ENCODE measurements at places on chromosomes 12 and 14.

GRCh38 chr14:88804035-88804434 lies 11.3 kb upstream of the EML5 start:
- DNase-seq = no peak

GRCh38 chr12:122840580-122841513 lies 5.6 kb downstream of the HIP1R start:
- no peak for DNase-seq

DNA sequence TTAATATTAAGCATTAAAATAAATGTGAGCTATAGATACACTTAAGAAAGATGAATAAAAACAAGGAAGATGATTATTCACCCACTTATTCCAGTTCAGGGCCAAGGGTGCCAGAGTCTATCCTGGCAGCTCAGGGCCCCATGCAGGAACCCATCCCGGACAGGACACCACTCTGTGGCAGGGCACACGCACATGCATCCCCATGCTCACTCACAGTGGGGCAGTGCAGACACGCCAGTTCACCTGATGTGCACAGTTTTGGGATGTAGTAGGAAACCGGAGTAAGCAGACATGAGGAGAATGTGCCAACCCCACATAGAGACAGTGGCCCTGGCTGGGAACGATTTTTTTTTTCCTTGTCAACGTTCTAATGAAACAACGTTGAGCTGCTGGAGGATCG lies 47.2 kb downstream of the DICER1 start:
- DNase-seq = no peak

- DNase-seq = no peak
These were observed 28.1 kb upstream of the GPR68 start for GRCh38 chr14:91272341-91273272.

- no peak for DNase-seq
These were observed 16.0 kb downstream of the ULK1 start for GRCh38 chr12:131910302-131911027.

DNA sequence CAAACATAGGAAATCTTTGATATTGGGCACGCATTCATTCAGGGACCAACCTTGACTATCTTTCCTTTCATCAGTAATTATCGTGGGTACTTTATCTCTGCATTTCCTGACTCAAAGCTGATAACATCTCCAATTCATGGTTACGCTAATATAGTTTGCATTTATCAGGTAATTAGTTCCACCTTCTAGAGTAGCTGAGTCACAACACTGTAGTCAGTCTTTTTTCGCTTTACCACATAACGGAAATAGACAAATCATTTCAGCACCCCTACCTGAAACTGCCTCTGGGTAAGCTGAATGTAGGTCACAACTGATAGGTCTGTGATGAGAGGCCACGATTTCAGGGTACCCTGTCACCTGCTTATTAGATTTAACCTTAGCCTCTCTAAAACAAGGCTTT lies 36.7 kb upstream of the IL22 start:
- no peak for DNase-seq

DNA sequence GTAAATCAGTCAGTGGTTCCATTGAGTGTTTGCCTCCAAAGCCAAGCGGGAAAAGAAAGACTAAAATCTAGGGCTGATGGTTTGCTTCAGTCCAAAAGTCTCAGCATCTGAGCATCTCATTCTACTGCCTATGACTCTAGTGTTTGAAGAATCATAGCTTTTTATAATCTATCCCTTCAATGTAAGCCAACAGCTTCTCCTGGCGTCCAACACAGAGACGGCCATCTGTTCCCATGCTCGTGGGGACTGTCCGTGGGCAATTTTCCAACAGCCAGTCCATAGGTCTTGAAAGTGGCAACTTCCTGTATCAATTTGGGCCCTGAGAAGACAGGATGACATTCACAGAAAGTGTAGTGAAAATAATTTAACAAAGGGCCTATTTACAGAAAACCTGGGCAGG lies 544.4 kb upstream of the TMEM132C start:
- no peak for DNase-seq

DNA sequence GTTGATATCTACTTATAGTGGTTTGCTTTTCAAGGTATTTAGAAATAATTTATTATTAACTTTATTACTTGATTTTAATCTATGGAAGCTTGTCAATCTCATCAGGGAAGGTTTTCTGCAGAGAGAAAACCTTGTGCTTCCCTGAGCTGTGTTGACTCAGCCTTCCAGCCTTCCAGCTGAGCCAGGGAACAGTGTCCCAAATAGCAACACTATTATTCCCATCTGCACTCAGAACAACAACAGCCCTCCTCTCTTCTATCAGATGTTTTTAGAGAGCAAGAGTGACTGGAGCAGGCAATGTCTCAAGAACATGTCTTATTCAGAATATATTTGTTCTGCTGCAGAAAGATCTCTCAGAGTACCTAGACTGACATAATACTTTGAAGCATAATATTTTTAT lies 389.9 kb upstream of the GARIN6 start:
- DNase-seq = no peak

DNA sequence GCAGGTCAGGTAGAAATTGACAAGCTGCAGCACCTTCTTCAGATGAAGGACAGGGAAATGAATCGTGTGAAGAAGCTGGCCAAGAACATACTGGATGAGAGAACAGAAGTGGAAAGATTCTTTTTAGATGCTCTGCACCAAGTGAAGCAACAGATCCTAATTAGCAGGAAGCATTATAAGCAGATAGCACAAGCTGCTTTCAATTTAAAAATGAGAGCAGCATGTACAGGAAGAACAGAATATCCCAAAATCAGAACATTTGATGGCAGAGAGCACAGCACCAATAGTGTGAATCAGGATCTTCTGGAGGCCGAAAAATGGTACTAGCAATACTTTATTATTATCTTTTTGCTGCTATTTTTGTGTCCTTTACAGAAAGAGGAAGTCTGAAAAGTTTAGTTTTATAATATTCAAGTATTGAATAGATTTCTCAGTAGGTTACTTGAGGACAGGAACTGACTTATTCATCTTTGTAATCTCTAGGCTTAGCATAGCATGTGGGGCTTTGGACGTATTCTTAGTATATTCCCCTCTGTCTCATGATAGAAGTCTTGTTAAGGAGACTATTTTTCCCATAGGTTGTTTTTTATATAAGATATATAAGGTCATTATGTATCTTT lies 30.8 kb downstream of the BBOF1 start:
- no peak for DNase-seq

- no peak for DNase-seq
These were observed 180.8 kb downstream of the ZFP36L1 start for GRCh38 chr14:68612049-68612448.

DNA sequence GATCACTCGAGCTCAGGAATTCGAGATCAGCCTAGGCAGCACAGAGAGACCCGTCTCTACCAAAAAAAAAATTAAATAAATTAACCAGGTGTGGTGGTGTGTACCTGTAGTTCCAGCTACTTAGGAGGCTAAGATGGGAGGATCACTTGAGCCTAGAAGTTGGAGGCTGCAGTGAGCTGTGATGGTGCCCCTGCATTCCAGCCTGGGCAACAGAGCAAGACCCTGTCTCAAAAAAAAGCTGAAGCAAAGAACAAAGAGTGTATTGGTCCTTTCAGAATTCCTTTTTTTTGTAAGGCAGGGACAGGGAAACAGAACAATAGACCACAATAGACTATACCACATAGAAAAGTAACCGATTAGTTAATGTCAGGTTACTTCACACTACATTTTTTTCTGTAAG lies 47.4 kb downstream of the MARK3 start:
- DNase-seq = no peak

DNA sequence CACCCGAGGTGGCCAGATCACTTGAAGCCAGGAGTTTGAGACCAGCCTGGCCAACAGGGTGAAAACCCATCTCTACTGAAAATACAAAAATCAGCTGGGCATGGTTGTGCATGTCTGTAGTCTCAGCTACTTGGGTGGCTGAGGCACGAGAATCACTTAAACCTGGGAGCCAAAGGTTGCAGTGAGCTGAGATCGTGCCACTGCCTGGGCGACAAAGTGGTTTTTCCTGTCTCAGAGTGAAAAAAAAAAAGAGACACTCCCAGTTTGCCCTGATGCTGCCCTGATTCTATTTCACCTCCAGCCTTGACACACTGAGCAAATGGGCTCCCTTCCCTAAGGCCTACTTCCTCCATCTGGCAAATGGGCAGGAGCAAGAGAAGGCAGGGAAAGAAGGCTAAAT lies 28.5 kb upstream of the PLEK2 start:
- no peak for DNase-seq

GRCh38 chr12:116133149-116133548 lies 144.3 kb downstream of the MED13L start:
- DNase-seq = peak; percentile 67

GRCh38 chr12:85283560-85283959 lies 3.5 kb downstream of the ALX1 start:
- peak; percentile 16 for DNase-seq

- DNase-seq = peak; percentile 14
These were observed 915.9 kb downstream of the SLC6A15 start for GRCh38 chr12:83996671-83997070.

DNA sequence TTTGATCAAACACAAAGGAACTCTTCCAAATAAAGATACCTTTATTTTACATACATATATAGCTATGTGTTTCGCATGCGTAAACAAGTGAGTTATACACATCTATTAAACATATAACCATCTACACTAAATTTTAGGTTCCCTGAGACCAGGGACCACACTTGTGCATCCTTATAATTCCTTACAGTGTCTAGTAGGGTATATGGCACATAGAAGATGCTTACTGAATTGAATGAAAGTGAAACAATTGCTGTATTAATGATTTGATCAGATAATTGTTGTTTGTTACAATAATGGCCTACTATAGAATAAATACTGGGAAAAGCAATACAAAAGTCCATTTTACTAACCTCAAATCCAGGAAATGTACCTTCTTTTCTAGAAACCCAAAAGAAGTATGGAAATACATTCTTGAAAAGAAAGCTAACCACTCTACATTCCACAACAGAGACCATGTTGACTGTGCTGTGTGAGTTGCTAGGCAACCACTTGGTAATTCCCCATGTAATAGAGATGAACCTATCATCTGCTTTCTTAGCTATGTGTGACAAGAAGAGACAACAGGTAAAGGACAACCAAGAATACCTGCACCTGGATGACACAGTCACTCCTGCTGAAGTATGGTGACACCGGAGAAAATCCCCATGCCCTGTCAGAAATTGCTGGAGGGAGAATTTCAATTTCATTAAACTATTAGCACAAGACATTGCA lies 11.9 kb upstream of the CIPC start:
- DNase-seq = peak; percentile 88

DNA sequence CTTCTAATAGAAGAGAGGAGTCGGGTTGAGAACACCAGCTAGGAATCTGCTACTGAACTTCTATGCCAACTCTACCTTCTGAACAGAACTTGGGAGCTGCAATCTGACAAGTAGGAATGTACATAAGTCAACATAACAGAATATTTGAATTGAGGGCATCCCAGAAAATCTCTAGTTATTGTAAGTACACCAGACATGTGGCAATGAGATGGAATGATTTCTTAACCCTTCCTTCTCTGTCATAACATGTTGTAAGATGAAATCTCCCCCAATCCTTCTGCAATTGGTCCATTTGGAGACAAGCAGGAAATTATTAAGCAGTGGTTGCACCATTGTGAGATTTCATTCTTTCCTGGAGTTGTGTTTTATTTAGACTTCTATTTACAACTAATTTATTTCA lies 68.7 kb upstream of the TMPO start:
- DNase-seq = peak; percentile 70

- peak; percentile 28 for DNase-seq
These were observed 46.7 kb downstream of the BHLHE41 start for GRCh38 chr12:26077915-26078702.

- no peak for DNase-seq
These were observed 165.0 kb downstream of the GRIN2B start for GRCh38 chr12:13816394-13816793.

DNA sequence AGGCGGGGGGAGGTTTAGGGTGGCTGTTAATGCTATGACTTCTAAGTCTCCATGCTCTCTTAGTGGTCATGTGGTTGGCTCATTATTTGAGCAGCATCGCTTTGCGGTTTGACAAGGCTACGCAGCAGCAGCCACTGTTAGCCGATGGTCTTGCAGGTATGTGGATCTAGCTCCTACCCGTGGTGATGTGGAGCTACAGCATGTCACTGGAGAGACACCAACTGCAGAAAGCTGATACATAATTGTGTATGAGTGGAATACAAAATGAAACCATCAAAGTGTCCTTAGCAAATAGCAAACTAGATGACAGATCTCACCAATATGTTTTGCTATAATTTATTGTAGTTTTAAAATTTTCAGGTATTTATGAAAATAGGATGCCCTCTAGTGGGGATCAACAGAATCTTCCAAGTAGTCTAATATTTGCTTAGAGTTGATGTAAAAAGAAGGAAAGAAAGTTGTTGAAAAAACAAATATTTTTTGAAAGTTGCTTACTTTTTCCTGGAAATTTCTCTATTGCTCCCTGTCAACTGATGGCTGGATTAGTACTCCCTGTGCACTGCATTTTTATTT lies 94.9 kb downstream of the NAV3 start:
- DNase-seq = peak; percentile 99

DNA sequence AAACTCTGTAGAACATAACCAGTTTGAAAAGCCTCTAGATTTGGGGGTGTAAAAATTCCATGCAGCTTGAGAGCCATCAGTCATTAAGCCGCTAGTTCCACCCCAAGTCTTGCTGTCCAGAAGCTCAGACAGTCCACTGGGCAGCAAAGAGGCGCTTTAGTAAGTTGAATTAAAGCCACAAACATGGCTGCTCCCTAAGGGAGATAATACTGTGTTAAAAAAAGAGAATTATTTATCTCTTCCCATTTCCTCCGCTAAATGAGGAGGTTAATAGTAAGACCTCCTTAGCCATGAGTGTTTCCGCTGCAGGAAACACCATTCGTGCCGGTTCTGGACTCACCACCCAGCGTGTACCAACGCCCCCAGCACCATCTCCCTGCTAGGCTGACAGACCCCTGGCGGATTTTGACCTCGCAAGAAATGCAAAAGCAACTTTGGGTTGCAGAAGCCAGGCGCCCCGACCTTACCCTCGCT lies 536 bp downstream of the TM7SF3 start:
- DNase-seq = peak; percentile 67

DNA sequence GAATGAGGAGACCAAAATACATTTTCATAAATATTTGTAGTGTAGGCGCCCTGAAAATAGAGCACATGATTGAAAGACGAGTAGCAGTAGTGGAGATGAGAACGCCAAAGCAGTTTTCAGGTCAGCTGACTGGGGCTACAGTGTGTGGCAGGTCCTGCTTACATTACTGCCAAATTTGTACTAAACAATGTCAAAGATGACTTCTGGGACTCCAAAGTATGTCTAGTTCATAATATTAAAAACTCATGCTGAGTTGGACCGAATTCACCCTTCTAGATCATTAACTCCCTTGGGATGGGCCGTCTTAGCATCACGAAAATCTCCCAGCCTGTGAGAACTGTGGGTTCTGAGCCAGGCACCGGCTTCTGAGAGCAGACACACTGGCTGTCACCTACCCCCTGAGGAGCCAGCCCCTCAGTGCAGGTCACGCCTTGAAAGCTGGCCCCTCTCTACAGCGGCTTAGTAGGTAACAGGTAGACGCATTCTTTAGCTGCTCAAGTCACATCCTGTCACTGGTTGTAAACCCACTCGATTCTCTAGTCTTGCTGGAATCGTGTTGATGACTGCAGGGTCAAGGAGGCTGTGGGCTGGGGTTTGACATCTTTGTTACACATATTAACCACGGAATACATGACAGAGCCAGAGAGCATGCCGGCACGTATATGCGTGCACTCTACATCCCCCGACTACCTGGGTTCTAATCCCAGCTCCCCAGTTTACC lies 210.4 kb downstream of the ETV6 start:
- DNase-seq = no peak

GRCh38 chr14:38547961-38548490 lies 292.1 kb upstream of the CLEC14A start:
- DNase-seq = no peak

GRCh38 chr12:3398196-3398789 lies 92.7 kb upstream of the PRMT8 start:
- no peak for DNase-seq

- DNase-seq = peak; percentile 79
These were observed 2.9 kb upstream of the BIN2 start for GRCh38 chr12:51326698-51327439.
